ENCODE measurements at places on chromosomes 13 and 19.

- no peak for DNase-seq
These were observed 41.3 kb downstream of the DPF1 start for GRCh38 chr19:38182536-38183210.

DNA sequence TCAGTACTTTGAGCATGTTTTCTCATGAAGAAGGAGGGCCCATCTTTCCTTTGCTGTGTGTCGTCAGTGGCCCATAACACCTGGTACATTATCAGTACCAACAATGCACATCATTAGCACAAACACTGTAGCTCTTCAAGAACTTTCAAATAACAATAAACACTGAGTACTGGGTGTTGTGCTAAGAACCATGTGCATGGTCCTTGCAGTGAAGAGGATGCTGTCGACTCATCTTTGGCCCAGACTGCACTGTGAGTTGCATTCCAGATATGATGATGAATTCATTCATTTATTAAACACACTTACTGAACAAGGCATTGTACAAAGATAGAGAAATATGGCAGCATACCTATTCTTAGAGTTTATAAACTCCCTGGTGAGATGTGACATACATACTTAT, 55.8 kb downstream of the FLT3 start:
- DNase-seq: no peak

DNA sequence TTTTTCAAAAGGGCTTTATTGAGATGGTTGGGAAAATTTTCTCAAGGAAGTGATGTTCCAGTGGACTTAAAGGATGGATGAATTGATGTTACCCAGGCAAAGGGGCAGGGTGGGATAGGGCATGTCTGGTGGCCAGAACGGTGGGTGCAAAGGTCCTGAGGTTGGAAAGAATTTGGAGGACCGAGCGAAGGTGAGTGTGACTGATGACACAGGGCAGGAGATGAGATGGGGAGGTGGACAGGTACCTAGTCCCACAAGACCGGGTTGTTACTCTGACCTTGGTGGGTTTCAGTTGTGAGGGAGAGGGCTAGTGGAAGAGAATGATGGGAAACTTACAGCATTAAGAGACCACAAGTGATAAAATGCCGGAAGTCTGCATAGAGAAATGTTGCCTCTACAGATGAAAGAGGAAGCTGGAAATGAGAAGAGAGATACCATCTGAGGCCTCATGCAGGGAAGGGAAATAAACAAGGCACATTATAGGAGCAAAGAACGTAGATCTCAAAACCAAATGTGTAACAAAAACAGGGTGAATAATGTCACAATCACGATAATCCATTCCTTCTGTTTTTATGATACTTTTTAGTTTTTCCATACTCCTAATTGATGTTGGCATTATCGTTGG, 4.5 kb downstream of the ADGRE1 start:
- DNase-seq: no peak

GRCh38 chr13:106104281-106104901, 431.1 kb downstream of the EFNB2 start:
- no peak for DNase-seq

DNA sequence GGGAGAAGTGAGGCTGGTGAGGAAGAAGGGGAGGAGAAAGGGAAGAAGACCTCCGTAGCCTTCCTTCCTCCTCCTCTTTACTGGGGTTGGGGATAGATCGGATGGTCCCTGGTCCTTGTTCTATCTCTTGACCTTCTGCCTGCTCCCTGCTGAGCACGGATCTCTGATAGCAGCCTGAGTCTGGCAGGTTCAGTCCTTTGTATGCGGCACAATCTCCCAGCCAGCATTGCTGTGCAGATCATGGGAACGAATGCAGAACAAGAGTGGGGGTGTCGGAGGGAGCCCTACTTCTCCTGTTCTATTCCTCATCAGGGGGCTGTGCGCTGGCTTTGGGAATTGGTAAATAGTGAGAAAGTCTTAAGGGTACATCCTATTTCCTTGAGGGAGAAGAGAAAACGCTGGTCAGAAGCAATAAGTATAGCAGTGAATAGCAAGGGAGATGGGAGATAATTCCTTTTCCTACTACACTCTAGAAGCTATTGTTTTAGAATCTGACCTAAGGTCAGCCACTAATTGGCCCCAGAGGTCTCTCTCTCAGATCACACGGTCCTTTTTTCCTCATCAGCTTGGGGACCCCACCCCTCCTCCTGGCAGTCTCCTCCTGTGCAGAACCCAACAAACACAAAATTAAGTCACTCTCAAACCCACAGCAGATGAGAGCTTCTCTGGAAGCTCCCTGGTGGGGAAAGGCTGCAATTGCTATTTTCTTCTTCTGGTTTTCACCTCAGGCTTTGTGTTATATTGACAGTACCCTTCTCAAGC, 41.0 kb downstream of the KL start:
- no peak for DNase-seq

DNA sequence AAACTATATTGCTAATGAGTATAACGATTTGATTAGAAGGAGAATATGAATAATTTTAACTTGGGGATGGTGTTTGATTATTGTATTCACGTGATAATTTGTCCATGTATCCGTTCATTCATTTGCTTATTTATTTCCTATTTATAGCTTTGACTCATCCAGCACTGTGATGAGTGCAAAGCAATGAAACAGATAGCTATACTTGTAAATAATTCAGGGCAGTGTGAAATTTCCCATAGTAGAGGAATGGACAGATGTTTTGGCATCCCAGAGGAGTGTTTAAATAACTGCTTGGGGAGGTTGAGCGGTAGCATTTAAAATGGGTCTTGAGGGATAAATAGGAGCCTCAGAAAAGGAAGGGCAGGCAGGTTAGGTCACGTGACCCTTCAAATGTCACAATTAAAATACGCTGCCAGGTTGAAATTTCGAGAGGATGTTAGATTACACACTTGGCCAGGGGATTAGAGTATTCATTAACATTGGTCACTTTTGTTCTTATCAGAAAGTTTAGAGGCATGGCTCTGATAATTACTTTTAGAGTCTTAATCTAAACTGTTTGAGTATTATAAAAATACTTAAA, 14.7 kb downstream of the FGF9 start:
- DNase-seq: no peak

DNA sequence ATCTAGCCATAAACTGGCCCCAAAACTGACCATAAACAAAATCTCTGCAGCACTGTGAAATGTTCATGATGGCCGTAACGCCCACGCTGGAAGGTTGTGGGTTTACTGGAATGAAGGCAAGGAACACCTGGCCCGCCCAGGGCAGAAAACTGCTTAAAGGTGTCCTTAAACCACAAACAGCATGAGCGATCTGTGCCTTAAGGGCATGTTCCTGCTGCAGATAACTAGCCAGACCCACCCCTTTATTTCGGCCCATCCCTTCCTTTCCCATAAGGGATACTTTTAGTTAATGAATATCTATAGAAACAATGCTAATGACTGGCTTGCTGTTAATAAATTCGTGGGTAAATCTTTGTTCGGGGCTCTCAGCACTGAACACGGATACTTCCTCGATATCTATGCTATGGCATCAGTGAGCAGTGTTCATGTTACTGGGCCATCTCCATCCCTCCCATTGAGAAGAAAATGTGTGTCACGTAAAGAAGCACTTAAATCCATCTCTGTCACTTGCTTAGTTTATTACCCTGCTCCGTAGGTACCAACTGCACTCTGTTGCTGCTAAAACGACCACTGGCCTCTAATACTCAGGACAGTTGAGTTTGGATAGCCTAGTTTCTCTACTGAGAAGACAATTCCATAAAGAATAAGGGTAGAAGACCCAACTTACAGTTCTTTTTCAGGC, 5.3 kb downstream of the ATP7B start:
- no peak for DNase-seq

GRCh38 chr13:97932647-97933046, 20.8 kb upstream of the IPO5 start:
- DNase-seq: no peak

GRCh38 chr13:32443111-32443510, 15.2 kb upstream of the N4BP2L1 start:
- DNase-seq: no peak

DNA sequence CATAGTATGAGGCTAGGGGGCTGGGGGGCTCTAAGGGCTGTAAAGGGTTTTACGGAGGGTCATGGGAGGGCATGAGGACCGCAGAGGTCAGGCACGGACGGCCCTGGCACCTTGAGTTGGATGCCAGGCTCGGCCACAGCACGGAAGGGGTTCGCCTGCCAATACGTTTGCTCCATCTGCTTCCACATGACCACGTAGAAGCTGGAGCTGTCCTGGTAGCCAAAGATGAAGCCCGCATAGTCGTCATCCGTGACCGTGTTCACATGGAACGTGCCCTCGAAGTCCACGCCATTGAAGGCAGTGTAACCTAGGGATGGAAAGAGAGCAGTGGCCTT, 6.4 kb downstream of the COMP start:
- no peak for DNase-seq

DNA sequence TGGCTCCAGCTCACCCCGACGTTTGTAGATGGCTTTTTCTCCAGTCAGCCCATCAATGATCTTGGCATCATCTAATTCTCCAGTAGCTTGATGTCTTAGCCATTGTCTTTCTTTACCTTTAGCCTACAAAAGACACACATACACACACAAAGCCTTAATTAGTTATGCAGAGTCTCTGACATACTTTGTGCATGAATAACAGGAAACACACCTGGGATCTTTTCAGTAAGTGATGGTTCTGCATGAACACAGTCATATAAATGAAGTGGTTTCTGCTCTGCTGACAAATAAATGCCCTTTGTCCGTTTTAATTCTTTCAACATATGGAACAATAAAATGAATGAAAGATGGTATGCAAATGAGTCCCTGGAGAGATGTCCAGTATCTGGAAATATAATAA, 133.3 kb downstream of the RGCC start:
- no peak for DNase-seq

GRCh38 chr19:3176715-3177501, 1.7 kb upstream of the S1PR4 start:
- no peak for DNase-seq

DNA sequence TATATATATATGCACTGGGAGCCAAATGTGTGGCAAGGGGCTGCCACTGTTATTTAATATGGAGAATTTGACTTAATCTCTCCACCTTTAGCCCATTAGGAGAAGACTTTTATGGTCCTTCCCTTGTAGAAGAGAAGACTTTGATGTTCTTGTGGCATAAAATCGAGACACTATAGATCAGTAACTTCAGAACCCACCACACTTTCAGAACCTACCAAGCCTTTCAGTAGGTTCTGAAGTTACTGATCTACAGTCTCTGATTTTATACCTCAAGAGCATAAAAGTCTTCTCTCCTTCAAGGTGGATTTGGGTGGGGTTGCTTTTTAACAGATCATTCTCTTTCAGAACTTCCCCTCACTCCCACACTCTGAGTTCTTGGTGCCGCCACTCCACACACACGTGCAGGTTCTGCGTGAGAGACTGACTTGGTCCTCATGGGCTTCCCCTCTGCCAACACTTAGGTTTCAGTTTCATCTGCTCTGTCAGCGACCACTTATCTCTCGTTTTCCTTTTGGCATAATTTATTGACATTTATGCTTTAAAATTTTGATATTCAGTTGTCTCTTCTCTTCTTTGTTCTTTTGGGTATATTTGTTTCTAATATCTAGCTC, 213.4 kb upstream of the PCDH17 start:
- no peak for DNase-seq

GRCh38 chr13:71727662-71728061, 139.3 kb downstream of the DACH1 start:
- DNase-seq: no peak

GRCh38 chr13:51746802-51747201, 57.2 kb downstream of the DHRS12 start:
- DNase-seq: no peak

- no peak for DNase-seq
These were observed at the start of gene PTGIR for GRCh38 chr19:46624958-46625661. PTGIR (minus strand) TSS chr19:46625089; CDS start chr19:46624225, 864 bp downstream.

- DNase-seq: no peak
These were observed 10.6 kb downstream of the RXFP2 start for GRCh38 chr13:31749929-31750328.

DNA sequence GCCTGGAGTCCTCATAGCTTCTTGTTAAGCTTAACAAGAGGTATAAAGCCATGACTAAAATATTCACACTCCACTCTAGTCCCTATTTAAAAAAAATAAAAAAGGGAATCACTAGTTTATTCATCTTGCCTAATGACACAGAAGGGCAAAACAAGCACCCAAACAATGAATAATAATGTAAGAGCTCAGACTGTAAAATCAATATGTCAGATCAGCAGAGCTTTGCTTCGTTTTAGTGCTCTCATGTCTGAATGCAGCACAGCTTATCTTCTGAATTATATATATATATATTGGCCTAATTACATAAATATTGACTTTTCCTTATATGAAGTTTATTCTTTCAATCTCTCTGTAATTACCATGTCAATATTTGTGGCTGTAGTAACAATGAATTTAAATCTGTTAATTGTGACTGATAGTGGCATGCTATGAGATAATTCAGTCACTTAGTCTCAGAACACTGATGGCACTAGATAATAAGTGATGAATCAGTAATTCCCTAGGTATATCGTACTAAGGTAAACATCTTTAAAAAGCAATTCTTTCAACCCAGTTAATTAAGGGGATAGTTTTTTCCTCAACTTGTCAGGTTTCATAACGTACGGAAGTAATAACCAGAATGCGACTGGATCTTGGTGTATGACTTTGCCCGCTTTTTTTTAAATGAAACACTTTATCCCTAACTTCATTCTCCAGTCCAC, 361.9 kb upstream of the GPC6 start:
- DNase-seq: no peak

DNA sequence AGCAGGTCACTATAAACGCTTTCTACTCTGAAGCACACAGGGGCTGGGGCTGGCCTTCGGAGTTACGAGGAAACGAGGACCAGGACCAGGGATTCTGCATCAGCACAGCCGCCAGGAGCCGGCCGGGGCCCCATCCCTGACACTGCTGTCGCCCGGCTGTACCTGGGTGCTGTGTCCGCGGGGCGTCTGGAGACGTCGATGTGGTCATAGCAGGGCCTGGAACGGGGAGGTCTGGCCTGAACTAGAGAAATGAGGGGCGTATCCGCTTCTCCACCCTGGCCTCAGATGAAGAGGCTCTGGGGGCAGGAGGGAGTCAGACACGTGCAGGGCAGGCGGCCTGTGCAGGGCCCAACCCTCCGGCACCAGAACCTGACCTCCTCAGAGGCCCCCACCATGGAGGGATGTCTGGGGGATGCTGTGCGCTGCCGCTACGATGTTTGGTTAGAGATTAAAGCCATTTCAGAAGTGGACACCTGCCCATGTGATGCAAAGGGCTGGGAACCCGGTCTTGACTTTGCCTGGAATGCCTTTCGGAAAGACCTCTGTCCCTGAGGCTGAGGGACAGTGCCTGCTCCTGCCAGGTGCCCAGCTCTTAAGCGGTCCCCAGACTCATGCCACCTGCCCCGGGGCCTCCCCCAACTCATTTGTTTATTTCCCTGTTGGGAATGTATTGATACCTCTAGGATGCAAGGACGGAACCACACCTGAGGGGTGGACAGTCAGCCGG, 21.4 kb downstream of the GAS6 start:
- DNase-seq: no peak
